ENCODE measurements at places on chromosomes 11 and 22.

GRCh38 chr11:103826856-103827255 lies 209.6 kb upstream of the DDI1 start:
- no peak for DNase-seq

DNA sequence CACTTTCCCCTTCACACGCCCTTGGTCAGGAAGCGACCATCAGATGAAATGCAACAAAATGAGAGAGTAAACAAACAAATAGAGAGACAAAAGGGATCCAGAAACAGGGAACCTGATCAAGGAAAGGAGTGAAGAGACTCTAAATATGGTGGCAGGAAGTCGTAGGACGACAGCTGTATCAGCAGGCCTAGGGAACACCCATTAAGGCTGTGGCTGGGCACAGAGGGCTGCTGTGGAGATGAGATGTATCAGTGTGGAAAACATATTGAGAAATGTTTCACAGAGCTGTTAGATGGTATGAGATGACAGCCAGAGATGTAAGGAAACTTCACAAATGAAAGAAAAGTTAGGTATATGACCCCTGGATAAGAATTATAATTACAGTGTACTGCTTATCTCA lies 155.8 kb upstream of the MTMR2 start:
- no peak for DNase-seq

DNA sequence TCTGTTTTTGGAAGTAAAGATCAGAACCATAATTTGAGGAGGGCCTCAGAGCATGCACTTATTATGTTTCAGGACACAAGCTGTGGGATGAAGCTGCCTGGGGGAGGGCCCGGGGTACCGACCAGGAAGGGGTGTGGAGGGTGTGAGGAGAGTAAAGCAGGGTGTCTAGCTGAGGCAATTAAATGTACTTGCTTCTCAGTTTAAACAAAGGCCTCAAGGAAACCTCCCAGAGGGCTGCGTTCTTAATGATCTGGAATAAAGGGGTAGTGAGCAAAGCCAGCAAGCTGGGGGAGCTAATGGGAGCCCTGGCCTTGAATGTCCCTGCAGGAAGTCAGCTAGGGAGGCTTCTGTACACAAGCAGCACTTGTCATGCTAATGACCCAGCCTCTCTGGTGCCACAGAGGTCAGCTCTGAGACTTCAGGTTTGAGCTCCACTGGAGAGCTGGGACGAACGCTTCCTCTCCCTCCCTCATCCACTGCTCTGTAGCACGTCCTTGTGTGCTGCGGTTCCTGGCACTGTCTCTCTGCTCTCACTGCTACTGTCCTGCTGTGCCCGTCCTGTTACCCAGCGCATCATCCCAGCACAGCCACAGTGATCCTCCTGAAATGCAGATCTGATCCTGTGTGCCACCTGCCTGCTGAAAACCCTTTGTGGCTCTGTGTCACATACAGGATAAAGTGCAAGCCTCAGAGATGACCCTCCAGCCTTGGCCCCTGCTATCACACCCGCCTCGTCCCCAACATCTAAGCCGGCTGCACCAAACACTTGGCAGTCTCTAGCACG lies 159.7 kb downstream of the DBX1 start:
- no peak for DNase-seq

GRCh38 chr11:111429066-111429506 lies 50.0 kb upstream of the POU2AF1 start:
- DNase-seq = peak; percentile 39

GRCh38 chr11:42175203-42175602 lies 715.8 kb upstream of the LRRC4C start:
- DNase-seq = no peak

All from HCT116 (cell line).